AG09309 (cell line): ENCODE measurements at places on chromosomes 1 and 21.

DNA sequence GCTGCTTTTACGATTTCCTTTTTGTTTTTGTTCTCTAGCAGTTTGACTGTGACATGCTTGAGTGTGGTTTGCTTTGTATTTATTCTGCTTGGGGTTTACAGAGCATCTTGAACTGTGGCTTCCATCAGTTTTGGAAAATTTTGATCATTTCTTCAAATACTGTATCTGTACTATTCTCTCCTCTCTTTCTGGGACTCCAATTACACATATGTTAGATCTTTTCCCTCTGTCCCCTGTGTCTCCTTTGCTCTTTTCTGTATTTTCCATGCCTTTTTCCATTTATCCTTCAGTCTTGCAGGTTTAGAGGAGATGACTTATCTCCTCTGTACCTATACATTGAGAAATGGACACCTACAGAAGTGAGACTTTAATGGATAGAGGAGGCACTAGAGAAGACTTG lies 31.7 kb downstream of the COQ8A start:
- no peak for DNase-seq

GRCh38 chr1:186575348-186575747 lies 104.9 kb downstream of the PTGS2 start:
- DNase-seq: peak; percentile 58

DNA sequence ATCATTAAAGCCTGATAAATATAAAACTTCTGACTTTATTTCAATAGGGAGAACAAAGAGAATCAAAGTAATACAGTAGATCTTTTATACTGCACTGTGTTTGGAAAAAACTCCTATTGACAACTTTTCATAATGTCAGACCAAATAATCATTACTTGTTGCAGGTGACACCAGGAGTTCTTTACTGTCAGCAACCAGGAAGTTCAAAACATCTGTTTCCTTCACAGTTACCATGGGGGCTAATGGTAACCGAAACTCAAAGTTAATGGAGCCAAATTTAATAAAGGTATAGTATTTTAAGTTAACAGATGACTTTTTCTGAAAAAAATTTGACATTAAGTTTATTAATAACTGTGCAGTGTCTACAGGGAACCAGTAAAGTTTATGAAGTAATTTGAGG lies 10.6 kb downstream of the EFCAB7 start:
- DNase-seq: no peak

- DNase-seq: no peak
Measured at GRCh38 chr1:30336550-30337323, 386.6 kb downstream of the MATN1 start.

GRCh38 chr1:1916851-1917251 lies 1.8 kb downstream of the CALML6 start:
- DNase-seq: no peak

- no peak for DNase-seq
Measured at GRCh38 chr1:230068952-230069684, 2.1 kb downstream of the GALNT2 start.

GRCh38 chr1:186577216-186577615 lies 103.0 kb downstream of the PTGS2 start:
- DNase-seq: no peak

DNA sequence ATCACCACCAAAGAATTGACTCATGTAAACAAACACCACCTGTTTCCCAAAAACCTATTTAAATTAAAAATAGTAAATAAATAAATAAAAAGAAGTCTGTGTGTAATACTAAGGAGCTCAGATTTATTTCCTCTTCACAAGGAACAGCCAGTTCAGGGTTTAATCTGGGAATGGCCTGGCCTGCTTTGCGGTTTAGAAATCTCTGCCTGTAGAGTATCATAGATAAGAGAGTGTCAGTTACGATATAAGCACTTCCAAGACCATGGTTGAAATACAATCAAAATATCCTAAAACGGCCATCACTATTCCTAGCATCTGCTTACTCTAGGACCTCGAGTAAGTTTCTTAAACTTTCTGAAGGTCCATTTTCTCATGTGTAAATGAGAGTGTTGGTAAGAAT lies 274.4 kb downstream of the PLPP3 start:
- DNase-seq: no peak

GRCh38 chr1:19582318-19582717 lies 61.8 kb upstream of the NBL1 start:
- DNase-seq: no peak

- DNase-seq: no peak
Measured at GRCh38 chr21:45848805-45849204, 132.8 kb upstream of the COL6A1 start.

GRCh38 chr1:172486805-172487454 lies 43.1 kb upstream of the PIGC start:
- no peak for DNase-seq

DNA sequence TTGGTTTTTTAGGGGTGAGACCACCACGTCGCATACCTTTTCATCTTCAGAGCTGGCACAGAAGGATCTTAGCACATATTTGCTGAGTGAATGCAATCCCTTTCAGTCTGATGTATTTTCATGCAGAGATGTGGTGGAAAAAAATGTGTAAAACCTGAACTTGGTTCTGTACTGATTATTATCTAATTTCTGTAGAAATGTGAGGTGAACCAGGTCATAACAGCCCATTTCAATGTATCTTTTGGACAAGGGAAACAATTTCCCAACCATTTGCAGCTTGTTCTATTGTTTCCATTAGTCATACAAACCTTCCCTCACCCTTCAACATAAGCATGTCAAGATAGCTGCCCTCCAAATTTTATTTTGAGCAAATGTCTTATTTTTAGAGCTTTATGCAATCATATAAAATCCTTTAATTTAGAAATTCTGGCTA lies 46.8 kb upstream of the RUNX1 start:
- DNase-seq: peak; percentile 79

DNA sequence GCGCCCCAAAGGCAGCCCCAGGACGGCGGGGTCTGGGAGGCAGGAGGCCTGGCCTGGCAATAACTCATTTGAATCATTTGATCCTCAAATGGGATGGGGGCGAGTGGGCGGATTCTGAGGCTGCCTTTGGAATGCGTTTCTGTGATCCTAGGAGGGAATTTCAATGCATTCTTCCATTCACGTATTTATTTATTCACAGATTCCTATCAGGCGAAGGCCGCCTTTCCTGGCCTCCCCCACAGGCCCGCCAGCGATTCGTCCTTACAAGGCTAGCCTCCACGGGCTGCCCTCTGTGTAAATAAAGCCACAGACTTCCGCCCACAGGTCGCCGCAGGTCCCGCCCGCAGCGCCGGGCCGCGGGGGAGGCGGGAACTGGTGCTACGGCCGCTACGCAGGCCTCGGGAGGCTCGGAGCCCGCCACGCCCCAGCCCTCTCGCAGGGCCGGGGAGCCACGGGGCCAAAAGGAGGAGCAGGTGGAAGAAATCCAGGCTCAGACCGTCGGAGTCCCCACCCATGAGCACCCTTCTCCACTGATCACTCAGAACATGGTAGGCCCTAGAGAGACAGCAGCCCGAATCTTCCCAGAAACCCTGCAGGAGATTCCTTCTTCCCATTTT lies 31.3 kb upstream of the JUN start:
- DNase-seq: peak; percentile 60

- DNase-seq: no peak
Measured at GRCh38 chr1:31064111-31064717, 1.3 kb downstream of the PUM1 start.

DNA sequence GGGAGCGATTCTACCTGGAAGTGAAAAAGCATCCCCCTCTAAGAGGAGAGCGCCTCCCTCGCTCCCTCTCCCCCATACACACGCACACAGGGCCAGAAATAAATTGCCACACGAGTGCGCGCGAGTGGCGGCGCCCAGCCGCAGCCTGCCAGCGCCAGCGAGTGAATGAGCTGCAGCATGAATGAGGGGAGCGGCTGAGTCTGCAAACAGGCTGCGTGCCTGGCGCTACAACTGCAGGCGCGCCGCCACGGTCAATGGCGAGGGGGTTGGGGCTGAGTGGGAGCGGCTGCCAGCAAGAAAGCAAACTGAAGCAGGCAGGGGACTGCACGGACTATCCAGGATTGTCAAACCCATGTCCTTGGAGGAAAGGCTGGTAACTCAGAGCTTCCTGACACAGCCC lies 2.2 kb downstream of the CAMK1G start:
- DNase-seq: no peak

- DNase-seq: no peak
Measured at GRCh38 chr1:198287916-198288315, 131.1 kb downstream of the NEK7 start.

- no peak for DNase-seq
Measured at GRCh38 chr1:18651713-18652112, 21.1 kb downstream of the PAX7 start.

GRCh38 chr1:109979489-109980091 lies 5.0 kb upstream of the AHCYL1 start:
- DNase-seq: no peak

GRCh38 chr1:42753070-42753469 lies 13.0 kb upstream of the CLDN19 start:
- peak; percentile 32 for DNase-seq

DNA sequence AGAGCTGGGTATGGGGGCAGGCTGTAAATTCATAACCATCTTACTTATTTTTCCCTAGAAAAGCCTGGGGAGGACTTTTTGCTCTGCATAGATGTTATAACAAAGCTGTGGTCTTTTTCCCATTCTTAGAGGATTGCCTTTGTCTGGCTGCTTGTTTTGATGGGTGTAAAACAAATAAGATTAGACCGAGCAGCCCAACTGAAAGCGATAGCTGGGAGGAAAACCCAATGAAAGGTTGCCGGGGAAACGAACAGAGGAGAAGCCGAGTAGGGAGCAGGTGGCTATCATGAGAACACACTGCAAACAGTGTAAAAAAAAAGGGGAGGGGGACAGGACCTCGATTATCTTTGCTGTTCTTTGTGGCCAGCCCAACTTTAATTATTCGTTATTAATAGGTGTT lies 1.9 kb downstream of the ELAVL4 start:
- no peak for DNase-seq

DNA sequence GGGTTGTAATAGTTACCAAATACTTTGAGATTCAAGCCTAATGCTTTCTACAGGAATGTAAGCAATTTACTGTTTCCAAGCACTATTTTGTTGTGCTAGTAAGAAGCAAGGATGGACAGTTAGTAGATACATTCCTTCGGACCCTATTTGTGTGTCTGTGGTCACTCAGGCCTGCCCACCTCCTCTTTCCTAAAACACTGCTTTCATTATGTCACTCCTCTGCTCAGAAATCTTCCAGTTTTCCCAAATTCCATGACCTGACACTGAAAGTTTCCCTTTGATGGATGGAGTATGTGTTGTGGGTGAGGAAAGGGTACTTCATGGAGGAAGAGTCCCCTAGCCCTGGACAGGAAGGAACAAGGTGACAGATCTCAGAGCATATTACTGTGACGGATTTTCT lies 141.1 kb downstream of the DISP1 start:
- DNase-seq: no peak

DNA sequence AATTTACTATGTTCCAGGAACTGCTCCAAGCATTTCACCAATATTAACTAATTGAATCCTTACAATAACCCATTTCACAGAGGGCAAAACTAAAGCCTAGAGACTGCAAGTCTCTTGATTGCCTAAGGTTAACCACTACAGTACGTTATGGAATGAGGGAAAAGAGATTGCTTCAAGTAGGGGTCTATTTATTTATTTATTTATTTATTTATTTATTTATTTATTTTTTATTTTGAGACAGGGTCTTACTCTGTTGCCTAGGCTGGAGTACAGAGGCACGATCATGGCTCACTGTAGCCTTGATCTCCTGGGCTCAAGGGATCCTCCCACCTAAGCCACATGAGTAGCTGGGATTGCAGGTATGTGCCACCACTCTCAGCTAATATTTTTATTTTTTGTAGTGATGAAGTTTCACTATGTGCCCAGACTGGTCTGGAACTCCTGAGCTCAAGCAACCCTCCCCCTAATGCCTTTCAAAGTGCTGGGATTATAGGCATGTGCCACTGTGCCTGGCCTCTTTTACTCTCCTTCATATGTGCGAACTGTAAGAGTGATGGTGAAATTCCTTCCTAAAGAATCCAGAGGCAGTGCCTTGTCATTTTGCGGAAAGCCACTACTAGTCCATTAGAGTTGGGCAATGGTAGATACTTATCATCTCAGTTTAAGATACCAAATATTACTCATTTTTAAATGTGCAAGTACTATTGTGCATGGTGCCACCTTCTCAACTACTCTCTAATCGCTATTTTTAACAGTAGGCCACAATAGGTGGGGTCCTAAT lies 65.7 kb upstream of the CYP2J2 start:
- no peak for DNase-seq

- DNase-seq: no peak
Measured at GRCh38 chr1:88877382-88877825, 14.0 kb downstream of the GTF2B start.

- no peak for DNase-seq
Measured at GRCh38 chr1:228850141-228851100, 115.1 kb downstream of the RHOU start.

- no peak for DNase-seq
Measured at GRCh38 chr21:46666941-46667740, 31.7 kb downstream of the PRMT2 start.

DNA sequence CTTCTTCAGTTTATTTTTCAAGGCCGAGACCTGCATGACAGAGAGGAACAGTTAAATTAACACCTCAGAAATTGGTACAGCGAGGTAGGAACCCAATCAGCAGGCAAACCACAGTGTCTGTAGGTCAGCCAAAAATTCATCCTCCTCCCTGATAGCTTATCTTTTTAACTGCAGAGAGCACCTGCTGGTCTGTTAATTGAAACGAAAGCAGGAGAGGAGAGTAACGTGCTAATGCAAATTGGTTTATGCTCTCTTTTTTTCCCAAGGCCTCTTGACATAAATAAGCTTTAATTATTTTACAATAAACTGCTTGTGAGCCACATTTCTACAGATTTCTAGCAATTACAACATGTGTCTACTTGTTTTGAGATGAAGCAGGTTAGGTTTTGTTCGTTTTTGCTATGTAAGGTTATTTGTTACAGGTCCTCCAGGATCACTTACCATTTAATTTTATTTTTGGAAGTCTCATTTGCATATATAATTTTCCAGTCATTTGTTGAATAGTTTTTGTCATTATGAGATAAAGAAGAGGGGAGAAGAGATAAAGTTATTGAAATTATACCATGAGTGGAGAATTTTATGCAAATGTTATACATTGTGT lies 179.9 kb downstream of the DENND1B start:
- DNase-seq: no peak

DNA sequence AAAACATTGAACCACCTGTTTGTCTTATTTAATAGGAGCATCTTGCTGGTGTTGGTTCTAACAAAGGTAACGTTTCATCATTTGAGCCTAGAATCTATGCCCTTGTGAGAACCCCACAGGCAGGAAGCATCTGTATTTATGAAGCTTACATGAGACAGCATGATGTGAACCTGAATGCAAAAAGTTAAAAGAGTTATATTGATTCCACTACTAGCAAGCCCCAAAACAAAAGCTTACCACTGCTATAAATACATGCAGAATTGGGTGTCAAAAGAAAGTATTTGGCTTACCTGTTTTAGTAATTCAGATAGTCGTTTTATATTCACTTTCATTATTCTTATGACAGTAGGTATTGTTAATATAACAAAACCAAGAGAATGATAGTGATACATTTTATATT lies 301.2 kb upstream of the ADGRL2 start:
- DNase-seq: no peak

- DNase-seq: no peak
Measured at GRCh38 chr1:170555370-170555769, 23.4 kb downstream of the GORAB start.

GRCh38 chr1:217917281-217917887 lies 286.2 kb downstream of the SPATA17 start:
- DNase-seq: no peak
